ENCODE measurements at places on chromosomes 5 and 9.

- no peak for DNase-seq
Measured at GRCh38 chr5:144971108-144971850, 800.6 kb downstream of the KCTD16 start.

- DNase-seq: no peak
Measured at GRCh38 chr5:35996076-35996475, 4.9 kb upstream of the UGT3A1 start.

DNA sequence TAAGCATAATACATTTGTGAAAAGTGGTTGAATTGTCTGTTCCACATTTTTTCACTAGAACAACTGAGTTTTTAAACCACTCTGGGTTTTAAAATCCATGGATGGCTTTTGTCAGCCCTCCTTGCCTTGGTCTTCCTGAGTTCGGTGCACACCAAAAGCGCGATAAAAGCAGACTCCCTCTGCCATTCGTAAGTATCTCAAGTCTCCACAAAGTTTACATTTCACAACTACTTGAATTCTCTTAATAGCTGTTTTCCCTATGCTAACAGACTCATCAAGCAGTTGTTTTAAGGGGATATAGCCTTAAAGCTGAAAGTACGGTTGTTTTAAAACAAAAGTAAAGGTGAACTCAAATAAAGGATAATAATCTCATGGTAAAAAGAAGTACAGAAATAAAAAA lies 52.9 kb downstream of the GLIS3 start:
- DNase-seq: no peak

GRCh38 chr9:134328341-134328840 lies 2.1 kb downstream of the RXRA start:
- no peak for DNase-seq

DNA sequence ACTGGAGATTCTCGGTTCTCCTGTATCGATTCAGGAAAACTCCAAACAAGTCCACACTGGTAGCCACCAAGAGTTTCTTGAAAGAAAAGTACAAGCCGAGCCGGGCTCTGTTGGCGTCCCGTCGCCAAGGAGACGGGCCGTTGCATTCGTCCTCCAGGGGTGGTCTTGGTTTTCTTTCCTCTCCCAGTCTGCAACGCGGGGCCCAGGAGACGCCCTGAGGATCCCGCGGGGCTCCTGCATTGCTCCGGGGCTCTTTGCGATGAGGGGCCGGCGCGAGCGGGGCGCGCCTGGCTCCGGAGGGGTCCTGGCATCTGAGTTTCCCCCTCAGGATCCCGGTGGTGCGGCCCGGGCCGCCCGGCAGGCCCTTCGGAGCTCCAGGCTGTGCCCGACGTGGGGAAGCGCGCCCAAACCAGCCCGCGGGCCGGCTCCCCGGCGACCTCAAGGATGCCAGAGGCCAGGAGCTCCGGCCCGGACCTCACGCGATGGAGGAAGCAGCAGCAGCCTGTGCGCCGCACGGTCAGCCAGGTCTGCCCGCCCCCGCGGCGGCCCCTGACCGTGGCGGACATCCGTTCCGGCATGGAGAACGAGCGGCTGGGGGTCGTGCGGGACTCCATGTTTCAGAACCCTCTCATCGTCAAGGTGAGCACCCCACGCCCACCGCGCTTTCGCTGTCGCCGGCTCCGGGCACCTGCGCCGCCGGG lies at the start of gene CFAP77:
TSS of gene CFAP77 (plus strand) at position 384 of the 701 bp plus-strand sequence. CDS start at position 445, 61 bp downstream.
- peak; percentile 44 for DNase-seq

DNA sequence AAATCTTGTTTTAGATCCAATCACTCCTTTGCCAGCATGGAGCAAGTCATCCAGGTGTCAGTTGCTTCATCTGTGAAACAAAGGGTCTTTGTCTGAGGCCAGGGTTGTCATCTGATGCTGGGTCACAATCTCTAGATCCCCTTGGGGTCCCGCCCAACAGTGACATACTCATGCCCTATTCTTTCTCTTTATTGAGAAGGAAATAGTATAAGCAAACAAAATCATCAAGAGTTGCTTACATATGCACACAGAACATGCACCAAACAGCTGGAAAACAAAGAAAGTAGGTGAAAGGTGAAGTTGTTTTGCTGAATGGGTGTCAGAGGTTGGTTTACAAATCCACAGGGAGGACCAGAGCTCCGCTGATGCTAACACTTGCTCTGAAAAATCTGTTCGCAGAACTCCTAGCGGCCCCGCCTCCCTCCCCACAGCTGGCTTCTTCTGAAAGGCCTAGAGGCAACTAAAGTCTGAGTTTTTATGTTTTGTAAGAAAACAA lies 106.1 kb upstream of the SLC44A1 start:
- DNase-seq: no peak

- no peak for DNase-seq
Measured at GRCh38 chr5:174420651-174421407, 303.6 kb upstream of the MSX2 start.

GRCh38 chr5:91359962-91360609 lies 23.0 kb downstream of the ARRDC3 start:
- no peak for DNase-seq

DNA sequence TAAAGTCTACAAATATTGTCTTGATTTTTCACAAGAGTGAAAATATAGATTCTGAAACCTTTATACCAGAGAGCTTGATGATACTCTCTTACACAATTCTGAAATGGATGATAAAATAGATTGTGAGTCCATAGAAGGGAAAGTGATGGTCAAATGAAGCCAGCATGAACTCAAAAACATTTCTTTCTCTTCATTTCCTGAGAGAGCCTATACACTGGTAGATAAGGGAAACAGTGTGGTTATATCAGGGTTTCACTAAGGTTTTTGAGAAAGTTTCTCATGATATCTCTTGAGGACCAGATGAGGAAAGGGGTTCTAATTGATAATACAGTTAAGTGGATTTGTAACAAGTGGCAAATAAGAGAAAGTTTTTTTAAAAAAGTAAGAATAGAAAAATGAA lies 254.1 kb downstream of the PJA2 start:
- DNase-seq: no peak

- no peak for DNase-seq
Measured at GRCh38 chr9:137048655-137049543, 2.9 kb upstream of the NPDC1 start.

DNA sequence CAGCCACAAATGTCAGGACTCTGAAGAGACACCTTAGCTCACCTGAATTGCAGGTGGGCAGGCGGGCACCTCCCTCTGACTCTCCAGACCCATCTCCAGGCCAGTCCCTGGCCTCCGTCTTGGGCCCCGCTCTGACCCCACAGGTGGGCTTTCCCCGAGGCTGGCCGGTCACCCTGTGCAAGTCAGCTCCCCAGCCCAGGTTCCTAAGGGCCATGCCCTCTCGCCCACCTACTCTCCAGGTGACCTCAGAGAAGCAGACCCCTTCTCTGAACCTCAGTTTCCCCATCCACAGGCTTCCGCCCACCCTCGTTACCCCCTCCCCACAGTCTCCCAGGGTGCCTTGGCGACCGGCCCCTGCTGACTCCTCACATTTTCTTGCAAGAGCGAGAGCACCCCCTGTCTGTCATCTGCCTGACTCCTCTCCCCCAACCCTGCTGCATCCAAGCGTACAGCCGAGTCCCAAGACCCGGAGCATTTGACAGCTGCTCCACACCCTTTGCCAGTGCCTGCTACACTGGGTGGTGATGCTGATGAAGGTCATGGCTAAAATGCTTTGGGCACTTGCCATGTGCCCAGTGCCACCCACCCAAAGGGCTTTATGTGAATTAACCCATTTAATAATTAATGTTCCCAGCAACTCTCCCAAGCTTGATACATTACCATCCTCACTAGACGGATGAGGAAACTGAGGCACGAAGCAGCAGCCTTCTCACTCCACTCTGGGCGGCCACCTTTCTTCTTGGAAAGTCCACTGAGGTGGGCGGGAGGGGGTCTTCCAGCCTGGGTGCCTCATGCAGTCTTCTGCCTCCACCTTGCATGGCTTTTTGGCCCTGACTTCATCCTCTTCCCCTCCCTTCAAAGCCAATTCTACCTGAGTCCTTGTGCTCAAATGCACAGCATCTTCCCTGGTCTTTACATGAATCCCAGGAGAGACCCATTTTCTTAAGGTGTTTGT lies 51.1 kb upstream of the ORM1 start:
- no peak for DNase-seq

- DNase-seq: no peak
Measured at GRCh38 chr5:17895288-17896033, 261.2 kb downstream of the TAF11L14 start.

DNA sequence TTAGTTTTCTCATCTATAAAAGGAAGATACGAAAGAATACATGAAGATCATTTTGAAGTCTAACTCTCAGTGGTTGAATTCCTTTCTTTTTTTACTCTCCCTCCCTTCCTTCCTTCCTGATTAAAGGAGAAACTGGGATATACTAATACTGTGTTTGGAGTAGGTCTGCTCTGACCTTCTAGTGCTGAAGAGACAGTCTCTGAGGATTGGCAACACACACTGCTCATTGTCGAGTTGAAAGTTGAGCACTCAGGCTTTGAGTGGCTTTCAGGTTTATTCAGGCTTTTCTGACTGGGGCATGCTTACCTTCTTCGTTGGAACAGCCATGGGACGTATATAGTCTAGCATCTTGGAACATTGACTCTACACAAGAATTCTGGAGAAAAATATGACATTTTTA lies 86.9 kb upstream of the RPS23 start:
- DNase-seq: no peak

DNA sequence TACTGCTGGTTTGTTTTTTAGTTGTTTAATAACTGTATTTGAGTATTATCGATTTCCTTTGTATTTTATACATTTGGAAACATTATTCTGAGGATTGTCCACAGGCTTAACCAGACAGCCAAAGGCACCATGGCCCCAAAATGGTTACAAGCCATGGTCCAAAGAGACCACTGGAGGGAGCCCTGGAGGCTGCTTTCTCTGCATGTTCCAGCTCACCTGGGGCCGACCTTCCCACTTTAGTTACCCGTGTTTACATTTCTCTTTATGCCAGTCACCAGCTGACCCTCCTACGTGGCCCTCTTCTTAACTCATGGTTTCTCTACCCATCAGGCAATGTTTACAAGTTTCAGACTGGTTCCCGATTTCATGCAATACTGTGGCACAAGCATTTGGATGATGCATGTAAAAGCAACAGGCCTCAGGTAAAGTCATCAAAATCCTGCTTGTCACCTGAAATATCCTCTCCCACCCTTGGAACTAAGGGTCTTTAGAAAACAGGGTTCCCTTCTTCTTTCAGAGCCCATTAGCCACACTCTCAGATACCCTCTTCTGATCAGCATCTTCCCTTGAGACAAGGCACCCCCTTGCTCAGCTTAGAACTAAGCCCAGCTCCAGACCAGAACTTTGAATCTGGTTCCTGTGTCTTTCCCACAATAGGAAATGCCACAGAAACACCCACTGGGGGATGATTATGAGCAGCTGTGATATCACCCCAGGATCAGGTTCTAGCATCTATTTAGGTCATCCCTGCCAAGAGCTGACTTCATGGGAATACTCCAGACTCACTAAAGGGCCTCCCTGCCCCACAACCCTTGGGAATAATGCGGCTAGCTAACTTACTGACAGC lies 49.9 kb upstream of the GARNL3 start:
- DNase-seq: peak; percentile 39

DNA sequence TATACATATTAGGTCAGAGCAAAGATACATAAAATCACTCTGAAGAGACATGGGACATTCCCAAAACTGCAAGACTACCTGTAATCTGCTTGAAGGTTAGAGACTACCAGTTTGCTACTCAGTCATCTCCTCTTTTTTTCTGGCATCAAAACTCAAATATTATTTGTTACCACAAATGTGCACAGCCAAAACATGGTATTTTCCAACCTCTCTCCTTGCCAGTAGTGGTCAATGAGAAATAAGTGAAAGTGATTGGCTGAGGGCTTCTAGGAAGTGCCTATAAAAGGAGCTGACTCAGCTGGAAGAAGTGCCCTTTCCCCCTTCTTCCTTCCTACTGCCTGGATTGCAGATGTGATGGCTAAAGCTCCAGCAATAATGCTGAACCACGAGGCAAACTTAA lies 13.8 kb downstream of the GZMK start:
- DNase-seq: no peak

DNA sequence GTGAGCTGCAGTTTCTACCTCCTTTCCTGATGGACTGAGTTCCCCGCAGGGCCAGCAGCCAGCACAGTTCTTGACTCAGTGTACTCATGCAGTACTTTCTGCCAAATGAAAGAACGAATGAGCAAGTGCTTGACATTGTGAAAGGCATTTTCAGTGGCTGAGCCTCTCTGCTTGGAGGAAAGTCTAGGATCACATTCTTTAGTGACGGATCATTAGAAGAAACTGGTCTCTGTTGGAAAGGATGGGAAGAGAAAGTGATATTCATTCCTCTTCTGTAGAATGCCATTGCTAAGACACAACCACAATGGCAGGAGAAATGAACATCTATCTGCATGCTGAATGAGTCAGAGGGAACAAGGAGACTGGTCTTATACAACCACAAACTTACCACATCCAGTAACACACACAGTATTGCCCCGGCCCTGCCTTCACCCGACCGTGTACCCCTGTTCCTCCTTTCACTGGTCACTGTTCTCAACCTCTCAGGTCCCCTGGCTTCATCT lies 206.9 kb downstream of the CRB2 start:
- no peak for DNase-seq

- DNase-seq: peak; percentile 73
Measured at GRCh38 chr5:92635001-92635461, 946.0 kb downstream of the NR2F1-AS1 start.

DNA sequence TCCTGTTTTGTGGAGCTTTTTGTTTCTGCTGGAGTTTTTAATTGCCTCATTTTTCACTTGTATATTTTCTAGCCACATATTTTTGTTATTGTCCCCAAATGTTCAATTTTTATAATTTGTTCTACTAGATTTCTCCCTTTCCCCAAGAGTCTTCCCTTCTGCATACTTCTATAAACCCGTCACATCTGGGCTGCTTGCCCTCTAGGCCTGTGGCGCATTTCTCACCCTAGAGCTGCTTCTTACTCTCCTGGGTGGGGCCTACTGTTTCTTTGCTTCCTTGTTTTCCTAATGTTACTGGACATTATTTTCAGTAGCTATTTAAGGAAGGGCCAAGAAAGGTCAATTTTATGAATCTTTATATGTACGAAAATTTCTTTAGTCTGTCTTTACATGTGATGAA lies 51.5 kb downstream of the NXNL2 start:
- DNase-seq: no peak

- peak; percentile 32 for DNase-seq
Measured at GRCh38 chr9:92325991-92326500, 293 bp downstream of the CENPP start.

DNA sequence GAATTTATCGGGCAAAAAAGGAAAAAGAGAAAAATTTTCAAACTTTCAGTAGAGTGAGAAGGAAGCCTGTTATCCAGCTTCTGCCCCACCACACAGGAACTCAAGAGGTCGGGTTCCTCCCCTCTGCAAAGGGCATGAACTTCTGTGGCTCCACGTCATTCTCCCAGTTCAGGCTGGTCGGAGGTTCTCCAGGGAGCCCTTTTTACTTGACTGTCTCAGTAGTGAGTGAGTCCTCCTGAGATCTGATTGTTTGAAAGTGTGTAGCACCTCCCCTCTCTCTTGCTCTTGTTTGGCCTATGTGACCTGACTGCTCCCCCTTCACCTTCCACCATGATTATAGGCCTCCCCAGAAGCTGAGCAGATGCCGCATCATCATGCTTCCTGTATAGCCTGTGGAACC lies 9.7 kb downstream of the SPINK1 start:
- DNase-seq: no peak

- DNase-seq: no peak
Measured at GRCh38 chr5:133337795-133338445, 274.4 kb downstream of the FSTL4 start.

Measured in NCI-H1105 (cell line).